ENCODE measurements at places on chromosomes 13 and 19.

- no peak for DNase-seq
Observed at GRCh38 chr13:46137627-46138317, 32.9 kb upstream of the CPB2 start.

DNA sequence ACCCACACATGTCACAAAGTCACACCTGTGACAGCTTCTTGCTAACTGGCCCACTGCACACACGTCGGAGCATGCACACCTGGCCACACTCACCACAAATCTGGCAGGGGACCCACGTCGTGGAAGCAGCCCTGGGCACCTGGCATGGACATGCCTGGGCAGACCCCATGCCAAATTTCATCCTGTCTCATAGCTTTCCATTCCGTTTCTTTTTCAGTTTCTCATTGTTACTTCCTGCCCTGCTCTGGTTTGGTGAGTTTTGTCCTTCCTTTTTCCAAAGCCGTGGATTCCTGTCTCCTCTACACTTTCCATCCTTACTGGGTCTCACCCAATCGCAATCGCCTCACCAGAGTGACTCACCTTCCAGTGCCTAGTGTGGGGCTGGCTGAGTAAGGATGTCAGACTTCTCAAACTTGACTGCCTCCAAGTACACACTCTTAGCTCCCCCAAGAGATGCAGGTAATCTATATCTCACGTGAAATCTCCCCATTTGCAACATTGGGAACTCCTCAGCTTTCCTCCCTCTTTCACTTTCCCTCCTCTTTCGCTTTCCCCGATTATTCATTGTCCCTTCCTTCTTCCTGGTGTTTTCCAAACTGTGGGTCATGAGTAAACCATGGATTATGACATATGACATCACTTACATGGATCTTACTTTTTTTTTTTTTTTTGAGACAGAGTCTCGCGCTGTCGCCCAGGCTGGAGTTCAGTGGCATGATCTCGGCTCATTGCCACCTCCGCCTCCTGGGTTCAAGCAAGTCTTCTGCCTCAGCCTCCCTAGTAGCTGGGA, 1.6 kb upstream of the BBC3 start:
- no peak for DNase-seq

DNA sequence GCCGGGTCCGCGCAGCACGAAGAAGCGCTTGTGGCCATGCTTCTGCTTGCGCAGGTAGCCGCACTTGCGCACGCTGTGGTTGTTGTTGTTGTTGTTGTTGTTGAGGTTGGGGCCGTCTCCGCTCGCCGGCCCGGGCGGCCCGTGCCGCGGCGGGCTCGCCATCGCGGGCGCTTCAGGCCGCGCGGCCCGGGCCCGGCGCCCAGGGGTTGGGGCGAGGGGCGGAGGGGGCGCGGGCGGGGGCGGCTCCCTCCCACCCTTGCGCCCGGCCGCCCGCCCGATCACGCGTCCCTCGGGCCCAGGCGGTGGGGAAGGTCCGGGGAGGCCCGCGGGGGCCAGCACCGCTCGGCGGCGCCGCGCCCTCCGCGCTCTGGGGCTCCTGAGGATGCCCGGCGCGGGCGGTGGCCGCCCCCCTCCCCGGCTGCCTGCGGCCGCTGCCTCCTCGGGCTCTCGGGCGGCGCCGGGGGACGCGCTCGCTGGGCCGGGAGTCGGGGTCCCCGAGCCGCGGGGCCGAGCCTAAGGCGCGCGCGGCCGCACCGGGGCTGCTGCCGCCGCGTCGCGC, 412 bp downstream of the IRS2 start:
- peak; percentile 49 for DNase-seq

- DNase-seq, result no peak
Observed at GRCh38 chr13:98761126-98761985, 8.9 kb upstream of the SLC15A1 start.

GRCh38 chr19:2455851-2456570, 748 bp downstream of the LMNB2 start:
- no peak for DNase-seq

GRCh38 chr13:66700117-66700601, 530.0 kb downstream of the PCDH9 start:
- no peak for DNase-seq
